Activated CD4-positive, alpha-beta T cell treated with anti-CD3 and anti-CD28 coated beads, Interleukin-2, amount 50 U/mL, for 16 hours (primary cell): ENCODE measurements at places on chromosomes 11 and 22.
A peak's percentile ranks its signal among the peaks of the same experiment; 100 is the strongest.

- DNase-seq = no peak
Measured at GRCh38 chr11:986952-987305, 49.6 kb downstream of the MUC6 start.

- no peak for DNase-seq
Measured at GRCh38 chr11:811446-812245, 1.9 kb downstream of the RPLP2 start.

- DNase-seq = no peak
Measured at GRCh38 chr22:28935713-28936112, 52.3 kb downstream of the ZNRF3 start.

DNA sequence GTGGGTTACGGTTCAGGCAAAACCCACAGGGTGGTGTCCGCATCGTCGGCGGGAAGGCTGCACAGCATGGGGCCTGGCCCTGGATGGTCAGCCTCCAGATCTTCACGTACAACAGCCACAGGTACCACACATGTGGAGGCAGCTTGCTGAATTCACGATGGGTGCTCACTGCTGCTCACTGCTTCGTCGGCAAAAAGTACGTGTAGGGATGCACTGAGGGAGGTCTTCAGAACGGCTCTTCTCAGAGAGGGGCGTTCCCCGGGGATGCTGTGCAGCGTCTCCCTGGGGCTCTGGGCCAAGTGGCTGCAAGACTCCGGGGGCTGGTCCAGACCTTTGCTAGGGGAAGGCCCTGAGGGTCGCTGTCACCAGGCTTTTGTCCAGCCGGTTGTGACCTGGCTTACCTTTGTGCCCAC is 1.3 kb downstream of the ACR start:
- no peak for DNase-seq

DNA sequence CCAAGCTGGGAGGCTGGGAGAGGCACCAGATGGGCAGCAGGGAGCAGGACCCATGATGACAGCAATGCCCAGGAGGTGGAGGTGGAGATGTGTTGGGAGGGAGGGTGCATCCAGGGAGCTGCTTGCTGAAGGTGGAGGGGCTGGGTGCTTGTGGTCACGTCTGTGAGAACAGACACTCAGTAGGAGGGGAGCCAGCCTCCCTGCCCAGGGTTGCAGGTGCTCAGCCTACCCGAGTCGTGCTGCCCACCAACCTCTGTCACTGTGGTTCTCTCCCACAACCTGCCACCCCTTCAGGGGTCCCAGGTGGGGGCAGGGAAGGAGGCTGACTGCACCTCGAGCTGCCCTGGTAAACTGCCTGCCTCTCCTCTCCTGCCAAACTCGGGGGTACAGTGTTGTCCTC is 5.5 kb downstream of the PRDX5 start:
- no peak for DNase-seq

- no peak for DNase-seq
Measured at GRCh38 chr22:44187652-44188230, 7.0 kb downstream of the PARVG start.

DNA sequence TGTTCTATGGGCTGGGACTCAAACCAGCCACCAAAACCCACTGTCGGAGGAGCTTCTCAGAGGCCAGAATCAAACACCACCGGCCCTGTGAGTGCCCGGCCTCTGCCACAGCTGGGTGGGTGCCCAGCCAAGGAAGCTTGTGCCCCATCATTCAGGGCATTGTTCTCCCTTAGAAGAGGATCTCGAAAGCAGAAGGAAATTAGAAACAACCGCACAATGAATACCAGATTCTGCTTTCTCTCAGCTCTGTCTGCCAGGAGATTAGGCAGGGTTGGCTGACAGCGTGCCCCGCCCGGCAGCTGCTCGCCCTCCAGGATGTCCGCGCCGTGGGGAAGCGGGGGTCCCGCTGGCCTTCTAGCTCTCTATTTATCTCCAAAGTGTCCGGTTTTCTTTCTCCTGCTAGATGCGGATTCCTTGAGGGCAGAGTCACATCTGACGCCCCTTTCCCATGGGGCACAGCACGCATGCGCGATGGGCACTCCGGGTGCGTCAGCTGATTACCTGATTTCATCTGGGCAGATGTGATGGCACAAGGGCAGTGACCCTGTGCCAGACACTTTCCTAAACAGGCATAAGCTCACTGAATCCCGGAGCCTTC is 25.5 kb downstream of the SCGB1A1 start:
- peak; percentile 41 for DNase-seq

DNA sequence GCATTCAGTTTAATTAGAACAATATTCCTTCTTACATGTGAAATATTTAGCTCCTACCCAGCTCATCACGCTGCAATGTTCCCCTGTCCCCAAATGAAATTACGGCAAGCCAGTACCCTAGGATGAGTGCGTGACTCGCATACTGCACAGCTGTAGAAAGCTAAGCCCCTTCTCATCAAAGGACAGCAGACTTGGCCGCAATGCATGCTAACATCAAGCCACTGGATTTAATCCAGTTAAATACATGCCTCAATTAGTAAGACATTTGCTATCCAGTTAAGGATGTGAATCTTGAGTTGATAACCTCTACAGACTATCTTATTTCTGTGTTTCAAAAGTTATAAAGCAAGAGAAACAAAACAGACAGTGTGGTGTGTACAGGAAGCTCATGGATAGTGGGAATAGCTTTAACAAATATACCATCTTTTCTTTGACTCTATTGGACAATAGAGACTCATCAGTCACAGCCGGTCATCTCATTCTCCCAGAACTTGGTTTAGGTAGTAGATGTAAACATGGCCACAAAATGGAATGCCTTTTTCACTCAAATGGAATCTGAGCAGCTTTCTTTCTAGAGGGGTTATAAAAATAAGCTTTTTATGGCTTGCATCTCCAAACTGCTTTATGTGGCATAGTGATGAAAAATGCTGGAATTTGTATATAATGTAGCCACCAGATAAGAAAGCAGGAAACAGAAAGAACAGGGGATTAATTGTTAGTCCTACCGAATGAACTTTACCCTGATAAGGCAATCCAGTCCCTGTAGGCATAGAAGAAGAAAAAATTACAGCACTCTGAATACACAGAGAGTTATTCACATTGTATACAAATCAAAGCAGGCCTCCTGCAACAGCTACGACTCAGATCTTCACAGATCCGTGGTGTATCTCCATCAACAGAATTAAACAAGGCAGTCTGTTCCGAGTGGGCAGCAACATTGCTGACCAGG is 224.1 kb downstream of the CADM1 start:
- DNase-seq = no peak

GRCh38 chr11:119594639-119595249 is 134.3 kb downstream of the NECTIN1 start:
- no peak for DNase-seq

GRCh38 chr22:50131894-50132293 is 38.6 kb upstream of the PANX2 start:
- DNase-seq = no peak

- DNase-seq = no peak
Measured at GRCh38 chr11:109964487-109964886, 128.7 kb upstream of the ZC3H12C start.

DNA sequence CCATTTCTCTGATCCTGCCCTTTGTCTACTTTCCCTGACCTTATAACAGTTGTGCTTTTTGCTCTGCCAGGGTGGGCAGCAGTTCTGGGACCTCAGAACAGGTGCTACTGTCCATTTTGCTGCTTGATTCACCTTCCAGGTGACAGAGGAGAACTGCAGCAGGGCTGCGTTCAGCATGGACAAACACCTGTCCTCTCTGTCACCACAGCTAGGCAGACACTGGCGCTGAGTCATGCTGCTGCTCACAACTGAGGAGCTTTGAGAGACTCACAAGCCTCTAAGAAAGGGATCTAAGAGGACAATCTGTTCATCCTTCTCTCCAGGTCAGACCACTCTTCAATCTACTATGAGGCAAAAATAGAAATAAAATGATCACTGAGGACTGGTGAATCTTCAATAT is 1144.5 kb upstream of the CCDC90B start:
- DNase-seq = no peak

DNA sequence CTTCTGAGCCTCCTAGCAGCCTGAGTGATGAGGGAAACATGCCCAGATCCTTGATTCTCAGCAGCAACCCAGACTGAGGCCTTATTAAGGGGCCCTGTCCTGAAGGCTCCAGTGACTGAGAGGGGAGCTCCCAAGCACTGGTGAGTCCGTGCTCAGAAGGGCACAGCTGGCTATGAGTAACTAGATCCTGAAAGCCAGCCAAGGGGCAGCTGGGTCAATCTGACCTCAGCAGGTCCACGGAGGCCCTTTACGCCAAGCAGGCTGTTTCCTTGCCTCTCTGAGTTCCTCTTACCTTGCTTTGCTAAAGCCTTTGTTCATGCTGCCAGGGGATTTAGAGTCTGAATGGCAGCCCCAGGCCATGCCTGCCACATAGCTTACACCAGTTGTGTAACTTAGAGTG is 19.3 kb upstream of the MIEF1 start:
- no peak for DNase-seq

DNA sequence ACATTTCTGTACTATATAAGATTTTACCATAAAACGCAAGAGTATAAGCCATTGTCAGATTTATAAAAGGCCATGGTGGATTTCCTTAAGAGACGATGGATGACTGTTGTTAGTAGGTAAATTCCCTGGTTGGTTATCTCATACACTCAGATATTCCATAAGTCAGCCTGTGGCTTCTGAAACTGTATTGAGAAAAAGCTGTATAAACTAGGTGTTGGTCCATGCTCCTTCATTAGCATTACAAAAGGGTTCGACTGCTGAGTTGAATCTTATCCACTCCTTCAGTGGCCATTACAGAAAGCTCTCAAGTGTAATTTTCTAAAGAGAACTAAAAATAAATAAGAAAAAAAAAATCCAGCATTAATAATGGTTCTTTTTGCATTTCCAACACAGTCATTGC is 5.3 kb downstream of the GRAP2 start:
- no peak for DNase-seq

- no peak for DNase-seq
Measured at GRCh38 chr11:94583866-94584500, 16.8 kb downstream of the PIWIL4 start.

- no peak for DNase-seq
Measured at GRCh38 chr22:21917181-21917958, 35.3 kb downstream of the PPM1F start.

DNA sequence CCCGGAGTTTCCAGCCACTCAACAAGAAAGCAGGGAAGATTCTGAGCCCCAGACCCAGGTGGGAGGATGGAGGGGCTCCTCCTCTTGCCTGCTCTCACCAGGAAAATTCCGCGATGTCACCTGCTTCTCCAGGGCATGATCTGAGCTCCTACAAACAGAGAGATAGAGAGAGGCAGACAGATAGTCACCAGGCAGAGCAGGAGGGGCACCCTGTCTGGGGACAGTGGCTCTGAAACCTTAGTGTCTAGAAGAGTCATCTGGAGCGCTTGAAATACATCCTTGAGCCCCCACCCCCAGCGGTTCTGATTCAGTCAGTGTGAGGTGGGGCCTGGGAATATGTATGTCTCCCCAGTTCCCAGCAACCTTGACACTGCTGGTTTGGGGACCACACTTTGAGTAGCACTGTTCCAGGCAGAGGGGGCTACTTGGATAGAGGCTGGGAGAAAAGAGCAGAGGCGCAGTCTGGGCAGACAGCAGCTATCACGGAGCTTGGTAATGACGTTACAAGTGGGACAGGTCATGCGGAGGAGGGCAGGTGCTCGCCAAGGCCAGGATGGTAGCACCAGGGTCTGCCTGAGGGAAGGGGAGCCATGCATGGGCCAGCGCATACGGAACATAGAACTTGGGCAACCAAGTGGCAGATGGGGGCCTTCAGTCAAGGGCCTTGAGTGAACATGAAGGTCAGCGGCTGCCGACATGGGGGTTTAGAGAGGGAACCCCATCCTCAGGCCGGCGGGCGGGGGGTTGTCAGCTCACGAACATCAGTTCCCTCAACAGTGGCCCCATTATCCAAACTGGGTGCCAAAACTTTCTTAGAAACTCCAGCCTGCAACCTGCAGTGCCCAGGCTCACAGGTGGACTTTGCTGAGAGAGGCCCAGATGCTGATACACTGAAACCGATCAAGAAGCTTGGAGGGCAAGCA is 60.9 kb upstream of the MYEOV start:
- DNase-seq = no peak

DNA sequence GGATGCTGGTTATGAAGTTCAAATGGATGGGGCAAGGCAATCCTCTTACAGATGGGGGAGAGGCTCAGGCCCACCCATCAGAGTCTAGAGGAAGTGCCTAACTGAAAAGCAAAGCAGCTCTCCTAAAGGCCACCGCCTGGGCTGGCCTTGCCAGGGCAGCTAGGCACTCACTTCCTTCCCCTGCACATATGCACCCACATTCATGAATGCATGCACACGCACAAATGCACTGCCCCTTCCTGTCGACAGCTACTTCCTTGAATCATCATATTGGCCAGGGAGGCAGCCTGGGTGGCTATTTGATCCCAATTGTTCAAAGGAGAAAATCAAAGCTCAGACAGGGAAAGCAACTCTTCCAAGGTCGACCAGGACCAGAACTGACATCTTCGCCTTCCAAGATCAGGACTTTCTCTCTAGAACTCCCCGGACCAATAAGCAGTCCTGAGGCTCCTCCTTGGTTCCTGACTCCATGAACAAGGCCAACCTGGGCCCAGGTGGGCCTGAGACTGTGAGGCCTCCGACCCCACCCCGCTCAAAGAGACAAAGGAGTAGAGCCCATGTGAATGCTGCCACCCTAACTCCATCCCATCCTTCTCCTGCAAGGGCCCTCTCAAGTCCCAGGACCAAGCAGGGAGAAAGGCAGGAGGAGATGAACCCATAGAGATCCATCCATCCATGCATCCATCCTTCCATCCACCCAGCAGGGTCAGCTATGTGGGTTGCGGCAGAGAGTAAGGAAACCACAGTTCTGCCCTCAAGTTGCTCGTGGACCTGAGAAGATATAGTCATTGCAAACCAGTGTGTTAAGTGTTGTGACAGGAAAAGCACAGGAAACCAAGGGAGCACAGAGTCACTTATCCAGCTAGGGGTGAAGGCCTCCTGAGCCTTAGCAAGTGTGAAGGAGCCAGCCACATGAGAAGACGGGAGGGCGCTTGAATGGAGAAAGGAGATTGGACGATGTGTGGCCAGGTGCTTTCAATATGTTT is 35.4 kb upstream of the LMO1 start:
- DNase-seq = no peak

DNA sequence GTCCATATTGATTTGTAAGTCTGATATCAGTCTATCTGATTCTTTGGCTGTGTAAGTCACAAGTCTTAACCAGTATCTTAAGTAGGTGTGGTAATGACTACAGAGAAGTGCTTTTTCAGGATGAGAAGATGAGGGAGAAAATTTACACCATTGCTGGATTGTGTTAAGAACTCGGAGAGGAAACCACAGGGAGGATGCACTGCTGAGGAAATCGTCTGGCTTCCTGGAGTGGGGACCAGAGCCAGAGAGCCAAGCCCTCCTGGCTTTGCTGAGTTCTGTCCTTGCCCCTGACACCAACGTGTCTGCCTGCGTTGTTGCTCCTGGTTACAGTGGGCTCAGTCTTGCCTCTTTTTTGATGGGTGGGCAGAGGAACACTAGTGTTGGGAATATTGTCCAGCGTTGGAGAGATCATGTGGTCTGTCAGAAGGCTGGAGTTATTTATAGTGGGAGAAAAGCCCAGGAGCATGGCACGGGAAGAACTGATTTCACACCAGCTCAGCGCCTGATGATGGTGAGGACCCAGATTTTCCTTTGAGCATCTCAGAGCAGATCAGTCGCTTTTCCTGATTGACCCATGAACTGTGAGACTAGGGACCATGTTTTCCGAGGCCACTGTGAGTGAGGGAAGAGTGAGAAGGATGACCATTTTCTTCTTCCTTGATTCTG is 29.6 kb downstream of the MARK2 start:
- DNase-seq = no peak
